Caki2 (cell line): ENCODE measurements at places on chromosomes 7 and 10.

- DNase-seq, result no peak
Observed at GRCh38 chr10:91743465-91743864, 54.8 kb upstream of the TNKS2 start.

GRCh38 chr10:21692916-21693315, 158.9 kb downstream of the MLLT10 start:
- DNase-seq, result no peak

- DNase-seq, result no peak
Observed at GRCh38 chr10:28857164-28857563, 179.8 kb downstream of the BAMBI start.

DNA sequence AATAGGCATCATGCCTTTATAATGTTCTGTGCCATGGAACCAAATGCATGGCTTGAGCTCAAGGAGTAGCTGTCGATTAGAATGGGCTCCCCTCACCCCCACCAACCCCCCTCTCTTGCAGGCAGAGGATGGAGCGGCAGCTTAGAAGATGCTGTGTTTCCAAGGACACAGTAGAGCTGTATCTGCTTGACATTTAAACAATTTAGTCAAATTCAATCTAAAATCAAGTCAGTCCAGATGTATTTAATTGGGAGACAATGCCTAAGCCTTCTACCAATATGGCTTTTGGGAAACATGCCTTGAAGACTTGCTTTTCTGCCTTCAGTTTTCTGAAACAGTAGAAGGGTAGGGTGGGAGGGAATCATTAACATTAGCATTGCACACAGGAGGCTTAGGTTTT, 497.1 kb upstream of the NRP1 start:
- no peak for DNase-seq

GRCh38 chr7:97014145-97014750, 8.9 kb downstream of the DLX6 start:
- no peak for DNase-seq

DNA sequence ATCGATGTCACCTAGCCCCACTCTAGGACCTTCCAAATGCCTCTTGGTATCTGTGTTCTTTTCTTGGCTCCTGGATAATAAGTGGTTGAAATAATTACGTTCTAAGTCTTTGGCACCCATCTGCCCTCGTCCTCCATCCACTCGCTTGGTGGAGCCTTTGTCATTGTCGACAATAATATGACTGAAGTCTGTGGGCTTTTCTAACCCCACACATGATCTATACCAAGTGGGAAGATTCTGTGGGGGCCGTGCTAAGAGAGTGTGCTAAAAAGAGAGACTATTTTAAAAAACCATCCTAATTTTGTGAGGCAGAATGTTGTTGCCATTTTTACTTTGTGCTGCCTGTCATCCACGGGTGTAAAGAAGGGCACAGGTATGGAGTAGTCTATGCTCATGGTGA, 113.1 kb downstream of the GALNT17 start:
- DNase-seq, result no peak

GRCh38 chr10:50439806-50440205, 183.9 kb downstream of the SGMS1 start:
- no peak for DNase-seq

- no peak for DNase-seq
Observed at GRCh38 chr7:150942001-150942590, 36.0 kb downstream of the KCNH2 start.

DNA sequence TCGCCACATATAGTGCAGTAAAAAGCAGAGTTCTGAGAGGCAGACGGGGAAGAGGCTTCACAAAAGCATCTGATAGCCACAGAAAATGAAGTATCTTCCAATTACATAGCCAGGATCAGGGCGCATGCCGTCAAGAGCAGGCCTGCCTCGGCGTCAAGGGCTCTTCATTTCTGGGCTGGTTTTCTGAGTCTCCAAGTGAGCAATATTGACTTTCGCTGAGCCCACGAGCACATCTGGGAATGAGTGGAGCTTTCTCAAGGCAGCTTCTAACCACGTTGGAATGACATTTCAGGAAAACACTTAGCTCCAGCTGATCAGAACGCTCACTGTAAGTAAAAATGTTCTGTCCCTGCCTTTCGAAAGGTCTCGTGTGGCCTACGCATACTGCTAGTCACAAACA, 51.9 kb downstream of the CLRN3 start:
- no peak for DNase-seq

- DNase-seq, result no peak
Observed at GRCh38 chr10:96756111-96756903, 36.0 kb upstream of the PIK3AP1 start.

DNA sequence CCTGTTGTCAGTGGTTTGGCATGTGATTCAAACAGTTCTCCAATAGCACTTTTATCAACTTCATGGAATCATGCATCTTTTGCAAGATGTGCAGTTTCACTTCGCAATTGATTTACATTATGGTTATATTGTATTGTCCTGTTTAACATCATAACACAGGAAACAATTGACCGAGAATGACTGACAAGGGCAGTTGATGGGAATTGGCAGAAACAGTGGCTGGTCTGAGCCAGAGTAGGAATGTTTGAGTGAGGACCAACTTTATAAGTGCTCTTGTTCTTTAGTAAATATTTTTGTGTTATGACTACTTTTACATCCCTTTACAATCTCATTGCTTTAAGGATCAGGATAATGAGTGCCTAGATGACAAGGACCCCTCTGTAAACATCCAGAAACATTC, 2.2 kb downstream of the KLHL7 start:
- no peak for DNase-seq

DNA sequence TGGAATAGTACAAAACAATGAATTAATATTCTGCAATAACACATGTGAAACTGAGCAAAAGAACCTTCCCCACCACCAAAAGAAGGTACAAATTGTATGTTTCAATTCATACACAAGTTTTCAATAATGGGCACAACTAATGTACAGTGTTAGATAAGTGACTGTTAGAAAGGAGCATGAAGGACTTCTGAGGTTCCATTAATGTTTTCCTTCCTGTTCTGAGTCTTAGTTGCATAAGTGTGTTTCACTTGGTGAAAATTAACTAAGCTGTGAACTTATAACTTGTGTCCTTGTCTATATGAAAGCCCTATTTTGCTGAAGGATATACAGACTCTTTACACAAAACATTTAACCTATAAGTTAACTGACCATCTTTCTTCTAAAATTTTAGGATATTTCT, 8.2 kb downstream of the GSAP start:
- DNase-seq, result no peak

- DNase-seq, result no peak
Observed at GRCh38 chr10:43949351-43949750, 300.7 kb upstream of the ZNF32 start.

DNA sequence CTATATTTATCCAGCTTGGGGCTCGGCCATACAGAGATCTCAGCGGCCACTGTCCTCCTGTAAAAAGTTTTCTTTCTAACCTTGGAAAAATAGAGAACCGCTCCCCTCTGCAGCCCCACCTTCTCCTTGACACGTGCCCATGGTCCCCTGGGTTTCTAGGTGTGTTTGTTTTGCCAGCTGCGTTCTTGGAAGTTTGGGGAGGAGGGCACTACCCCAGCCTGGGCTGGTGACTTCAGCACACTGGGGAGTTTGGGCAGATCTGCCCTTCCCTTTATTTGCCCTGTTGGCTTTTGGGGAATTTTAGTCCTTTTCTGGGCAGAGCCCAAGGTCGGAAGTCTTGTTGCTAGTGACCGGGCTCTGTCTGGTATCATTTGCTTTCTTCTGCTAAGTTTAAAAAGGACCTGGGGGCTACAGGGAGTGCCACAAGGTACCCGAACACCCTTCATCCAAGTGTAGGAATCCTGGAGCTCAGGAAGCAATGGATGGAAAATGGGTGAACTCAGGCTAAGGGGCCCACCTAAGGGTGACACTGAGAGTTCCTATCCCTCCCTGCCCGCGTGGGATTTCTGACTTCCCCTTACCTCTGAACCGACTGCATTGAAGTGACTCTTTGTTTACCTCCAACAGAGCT, 1.7 kb downstream of the ADAMTS14 start:
- no peak for DNase-seq

- DNase-seq, result no peak
Observed at GRCh38 chr10:3832022-3832786, 47.2 kb upstream of the KLF6 start.

GRCh38 chr7:2487586-2488271, 11.5 kb upstream of the GRIFIN start:
- DNase-seq, result no peak

GRCh38 chr10:114282526-114282925, 43.5 kb downstream of the VWA2 start:
- no peak for DNase-seq

DNA sequence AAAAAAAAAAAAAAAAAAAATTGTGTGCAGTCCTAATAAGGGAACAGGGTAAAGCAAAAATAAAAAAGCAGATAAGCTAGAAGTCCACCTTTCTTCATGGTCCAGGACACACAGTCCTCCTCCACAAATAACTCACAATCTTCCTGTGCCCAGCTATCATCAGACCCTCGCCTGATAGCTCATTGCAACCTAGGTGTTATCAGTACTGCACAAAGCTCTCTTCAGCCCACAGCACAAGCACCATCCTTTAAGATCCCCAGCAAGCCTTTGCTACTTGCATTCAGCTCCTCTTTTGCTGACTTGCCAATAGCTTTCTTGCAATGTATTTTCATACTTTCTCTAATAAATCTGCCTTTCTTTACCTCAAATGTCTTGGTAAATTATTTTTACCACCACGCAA, 5.0 kb downstream of the NDUFA5 start:
- no peak for DNase-seq
